ENCODE measurements at places on chromosomes 13 and 19.

- no peak for DNase-seq
These were observed 38.3 kb upstream of the HMGB1 start for GRCh38 chr13:30504081-30504480.

DNA sequence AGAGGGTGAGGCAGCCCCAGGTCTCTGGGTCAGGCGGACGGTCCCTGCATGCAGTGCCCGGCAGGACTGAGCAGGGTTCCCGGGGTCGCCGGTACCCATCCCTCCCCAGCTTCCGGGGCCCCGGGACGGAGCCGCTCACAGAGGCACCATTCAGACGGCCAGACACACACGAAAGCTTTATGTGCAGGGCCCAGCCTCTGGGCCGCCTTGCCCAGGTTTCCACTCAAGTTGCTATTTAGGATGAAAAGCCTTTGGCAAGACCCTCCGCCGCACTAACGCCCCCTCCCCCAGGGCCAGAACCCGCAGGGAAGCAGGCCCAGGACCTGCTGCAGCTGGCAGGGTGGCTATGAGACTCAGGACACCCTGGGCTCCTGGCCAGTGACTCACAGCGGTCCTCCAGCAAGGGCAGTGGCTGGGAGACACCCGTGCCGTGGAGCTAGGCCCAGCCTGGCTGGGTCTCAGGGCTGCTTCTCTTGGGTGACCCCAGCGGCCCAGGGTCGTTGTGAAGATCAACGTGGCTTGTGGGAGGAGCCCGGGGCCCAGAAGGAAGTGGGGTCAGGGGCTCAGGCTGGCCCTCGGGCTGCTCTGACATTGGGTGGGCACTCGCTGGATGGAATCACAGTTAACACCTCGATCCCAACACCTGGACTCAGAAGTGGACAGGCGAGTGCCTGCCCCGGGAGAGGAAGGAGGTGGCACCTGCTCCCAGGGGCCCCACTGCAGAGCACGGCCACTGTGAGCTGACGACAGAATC, 4.8 kb downstream of the C19orf25 start:
- DNase-seq: peak; percentile 71

DNA sequence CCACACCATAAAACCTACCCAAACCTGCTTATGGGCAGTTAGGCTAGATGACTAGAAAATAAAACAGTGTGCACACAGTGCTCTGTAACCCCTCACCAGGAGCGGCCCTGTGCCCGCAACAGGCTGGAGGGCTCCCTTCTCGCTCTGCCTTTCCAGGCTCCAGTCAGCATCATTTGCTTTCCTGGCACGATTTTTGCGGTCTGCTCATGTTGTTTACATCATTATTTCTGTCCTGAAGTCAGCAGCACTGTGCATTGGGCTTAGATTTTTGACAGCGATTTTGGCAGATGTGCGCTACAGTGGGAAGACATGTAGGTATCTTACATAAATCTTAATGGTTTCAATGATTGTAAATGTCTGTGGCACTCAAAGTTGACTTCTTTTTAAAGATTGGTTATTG, 344.0 kb downstream of the MTUS2 start:
- DNase-seq: no peak

- no peak for DNase-seq
These were observed 5.4 kb upstream of the TRIM28 start for GRCh38 chr19:58538257-58539168.

DNA sequence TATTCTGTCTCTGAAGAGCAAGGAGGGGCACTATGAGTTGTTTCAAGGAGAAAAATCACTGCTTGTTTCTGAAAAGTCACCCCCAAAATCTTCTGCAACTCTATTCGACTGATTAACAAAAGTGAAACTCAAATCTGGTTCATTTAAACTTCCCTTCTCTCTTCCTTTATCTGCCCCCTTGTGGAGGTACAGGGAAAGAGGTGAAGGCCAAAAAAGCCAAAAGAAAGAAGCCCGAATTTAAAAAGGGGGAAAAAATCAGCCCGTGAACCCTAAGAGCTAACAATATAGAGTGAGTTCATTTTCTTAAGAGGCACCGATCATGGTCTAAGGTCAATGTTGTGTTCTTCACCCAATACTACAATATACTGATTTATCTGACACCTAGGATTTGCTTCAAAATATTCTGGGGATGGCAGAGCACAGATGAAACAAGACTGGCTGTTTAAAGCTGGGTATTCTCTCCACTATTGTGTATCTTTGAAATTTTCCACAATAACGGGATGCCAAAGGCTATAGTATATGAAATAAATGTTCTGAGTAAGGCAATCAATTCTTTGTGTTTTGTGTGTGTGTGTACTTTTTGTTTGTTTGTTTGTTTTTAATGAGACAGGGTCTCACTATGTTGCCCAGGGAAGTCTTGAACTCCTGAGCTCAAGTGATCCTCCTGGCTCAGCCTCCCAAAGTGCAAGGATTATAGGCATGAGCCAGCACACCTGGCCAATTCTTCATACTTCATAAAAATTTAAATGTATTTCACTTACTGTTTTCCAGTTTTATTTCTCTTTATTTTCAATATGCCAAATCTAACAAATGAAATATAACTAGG, 55.0 kb upstream of the EEF1AKMT1 start:
- peak; percentile 30 for DNase-seq

DNA sequence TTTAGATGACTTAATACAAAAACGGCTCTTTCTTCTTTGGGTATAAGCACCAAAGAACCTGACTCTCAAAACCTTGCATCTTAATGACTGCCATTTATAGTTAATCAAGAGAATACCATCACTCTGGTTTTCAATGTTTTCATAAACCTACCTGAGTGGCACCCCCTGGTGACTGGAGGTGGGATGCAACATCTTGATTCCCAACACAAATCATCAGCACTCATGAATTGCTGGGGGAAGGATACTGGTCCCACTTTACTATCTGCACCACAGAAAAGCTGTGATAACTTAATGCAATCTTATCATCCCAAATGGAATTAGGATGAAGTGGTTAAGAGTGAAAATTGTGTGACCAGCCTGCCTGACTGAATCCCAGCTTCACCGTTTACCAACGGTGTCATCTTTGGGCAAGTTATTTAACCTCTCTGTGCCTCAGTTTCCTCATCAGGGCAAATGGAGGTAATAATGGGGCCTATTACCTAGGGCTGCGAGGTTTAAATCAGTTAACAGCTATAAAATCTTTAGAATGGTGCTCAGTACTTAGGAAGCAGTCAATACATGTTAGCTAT, 366.4 kb downstream of the KLF12 start:
- DNase-seq: no peak

- DNase-seq: no peak
These were observed 721.6 kb upstream of the ARGLU1 start for GRCh38 chr13:107289540-107289939.

DNA sequence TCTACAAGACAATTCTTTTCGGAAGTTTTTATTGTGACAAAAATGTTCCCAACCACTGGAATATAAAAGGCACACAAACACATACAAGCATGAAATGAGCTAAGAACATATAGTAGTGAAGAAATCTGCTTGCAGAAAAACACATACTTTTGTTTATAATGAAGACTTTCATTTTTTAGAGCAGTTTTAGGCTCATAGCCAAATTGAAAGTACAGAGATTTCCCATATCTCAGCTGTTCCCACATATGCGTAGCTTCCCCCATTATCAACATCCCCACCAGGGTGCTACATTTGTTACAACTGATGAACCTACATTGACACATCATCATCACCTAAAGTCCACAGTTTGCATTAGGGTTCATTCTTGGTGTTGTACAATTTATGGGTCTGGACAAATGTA, 249.4 kb downstream of the KCTD12 start:
- DNase-seq: no peak

DNA sequence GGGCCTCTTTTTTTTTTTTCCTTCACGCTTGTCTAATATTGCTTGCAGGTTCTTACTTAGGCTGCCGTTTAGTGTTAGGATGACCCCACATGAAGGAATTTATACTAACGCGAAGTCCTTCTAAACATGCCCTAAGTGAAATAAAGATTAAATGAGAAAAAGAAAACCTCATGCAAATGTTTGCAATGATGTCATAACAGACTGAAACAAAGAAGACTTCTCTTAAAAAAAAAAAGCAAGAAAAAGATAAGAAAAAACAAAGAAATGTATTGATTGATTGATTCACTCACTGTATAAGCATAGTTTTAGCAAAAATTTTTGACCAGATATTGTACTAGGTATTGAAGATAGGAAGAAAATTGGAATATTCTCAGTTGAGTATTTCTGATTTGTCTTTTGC, 418.2 kb downstream of the IRS2 start:
- no peak for DNase-seq

GRCh38 chr19:39542206-39542605, 2.2 kb upstream of the EID2 start:
- DNase-seq: no peak

DNA sequence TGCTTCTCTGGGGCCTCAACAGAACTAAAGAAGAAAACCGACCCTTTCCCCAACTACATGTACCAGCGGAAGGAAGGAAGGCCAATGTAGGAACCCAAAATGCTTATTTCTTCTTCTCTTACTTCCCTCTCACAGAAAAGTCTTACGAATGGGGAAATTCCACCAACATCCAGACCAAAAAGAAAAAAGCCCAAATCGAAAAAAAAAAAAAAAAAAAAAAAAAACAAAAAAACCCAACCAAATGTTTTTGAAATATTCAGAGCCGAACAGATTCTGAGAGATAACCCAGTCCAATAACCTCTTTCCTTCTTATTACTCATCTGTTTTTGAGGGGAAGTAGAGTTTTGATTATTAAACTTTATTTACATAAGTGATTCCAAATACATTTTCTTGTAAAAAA, 3.9 kb downstream of the PPM1N start:
- DNase-seq: no peak

DNA sequence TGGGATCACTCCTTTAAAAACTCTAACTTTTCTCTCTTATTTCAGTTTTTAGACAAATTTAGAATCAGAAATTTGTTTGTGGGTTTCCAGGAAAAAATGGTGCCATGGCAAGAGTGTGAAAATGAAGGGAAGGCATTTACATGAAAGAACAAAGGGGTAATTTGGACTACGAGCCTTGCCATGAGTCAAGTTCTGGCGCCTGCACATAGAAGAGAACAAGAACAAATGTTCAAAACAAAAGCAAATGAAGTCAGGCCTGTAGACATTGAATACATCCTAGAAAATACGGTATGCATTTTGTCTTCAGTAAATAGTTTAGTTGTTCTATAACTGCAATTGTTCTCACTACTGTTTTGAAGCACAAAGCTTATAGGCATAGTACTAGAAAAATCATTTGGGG, 1390.5 kb downstream of the EFNB2 start:
- no peak for DNase-seq

DNA sequence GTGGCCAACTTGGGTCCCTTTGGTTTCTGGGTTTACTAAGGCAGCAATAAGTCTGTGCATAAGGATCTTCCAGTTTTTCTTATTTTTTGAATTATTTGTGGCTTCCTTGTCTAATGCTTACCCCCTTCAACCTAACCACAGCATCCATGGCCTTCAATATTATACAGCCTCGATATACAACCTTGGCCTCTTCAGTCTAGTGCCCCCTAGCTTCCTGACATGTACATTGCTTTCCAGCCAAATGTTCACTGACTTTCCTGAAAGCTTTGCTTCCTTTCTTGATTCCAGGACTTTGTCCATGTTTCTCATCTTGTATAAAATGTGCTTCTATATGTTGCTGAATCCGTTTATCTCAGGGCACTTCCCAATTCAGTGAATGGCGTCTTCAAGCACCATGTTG, 310.1 kb downstream of the OLFM4 start:
- no peak for DNase-seq

DNA sequence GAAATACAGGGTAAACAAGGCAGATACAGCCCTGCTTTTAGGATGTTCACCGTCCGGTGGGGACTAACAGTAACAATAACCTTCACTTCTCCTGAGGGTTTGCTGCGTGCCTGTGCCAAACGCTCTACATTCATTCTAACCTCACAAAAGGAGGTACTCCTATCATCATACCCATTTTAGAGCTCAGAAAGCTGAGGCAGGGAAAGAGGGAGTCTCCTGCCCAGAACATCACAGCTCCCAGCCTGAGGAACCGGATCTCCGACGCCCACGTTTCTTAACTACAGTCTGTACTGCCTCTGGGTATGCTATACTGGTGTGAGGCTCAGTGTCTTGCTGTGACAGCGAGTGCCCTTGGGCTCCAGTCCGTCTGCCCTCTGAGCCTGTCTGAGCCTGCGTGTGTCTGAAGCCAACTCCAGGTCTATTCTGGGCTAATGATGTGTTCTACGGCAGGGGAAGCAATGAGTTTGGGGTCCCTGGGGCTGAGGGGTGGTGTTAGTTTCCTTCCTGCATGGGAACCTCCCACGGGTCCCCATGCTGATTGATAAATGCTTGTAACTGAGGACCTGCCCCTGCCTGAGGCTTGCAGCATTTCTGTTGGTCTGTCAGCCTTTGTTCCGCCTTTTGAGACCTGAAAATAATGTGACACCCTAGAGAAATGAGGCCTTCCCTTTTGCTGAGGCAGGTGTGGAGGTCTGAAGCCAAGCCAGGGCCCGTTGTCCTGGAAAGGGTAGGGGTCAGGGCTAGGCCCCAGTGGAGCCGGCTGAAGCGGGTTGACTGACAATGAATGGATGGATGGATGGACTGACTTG, 4.9 kb downstream of the LIPE start:
- peak; percentile 79 for DNase-seq

DNA sequence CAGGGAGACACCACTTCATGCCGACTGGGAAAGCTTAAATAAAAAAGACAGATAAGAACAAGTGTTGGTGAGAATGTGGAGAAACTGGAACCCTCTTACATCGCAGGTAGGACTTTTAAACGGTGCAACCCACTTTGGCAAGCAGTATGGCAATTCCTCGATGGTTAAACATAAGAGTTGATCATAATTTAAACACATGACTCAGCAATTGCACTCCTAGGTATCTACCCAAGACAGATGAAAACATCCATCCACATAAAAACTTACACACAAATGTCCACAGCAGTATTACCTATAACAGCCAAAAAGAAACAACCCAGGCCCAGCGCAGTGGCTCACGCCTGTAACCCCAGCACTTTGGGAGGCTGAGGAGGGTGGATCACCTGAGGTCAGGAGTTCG, 21.9 kb downstream of the FLT1 start:
- no peak for DNase-seq

- DNase-seq: no peak
These were observed 117.8 kb upstream of the IRS2 start for GRCh38 chr13:109904218-109904617.

GRCh38 chr13:30375265-30375835, 46.9 kb upstream of the UBE2L5 start:
- no peak for DNase-seq

DNA sequence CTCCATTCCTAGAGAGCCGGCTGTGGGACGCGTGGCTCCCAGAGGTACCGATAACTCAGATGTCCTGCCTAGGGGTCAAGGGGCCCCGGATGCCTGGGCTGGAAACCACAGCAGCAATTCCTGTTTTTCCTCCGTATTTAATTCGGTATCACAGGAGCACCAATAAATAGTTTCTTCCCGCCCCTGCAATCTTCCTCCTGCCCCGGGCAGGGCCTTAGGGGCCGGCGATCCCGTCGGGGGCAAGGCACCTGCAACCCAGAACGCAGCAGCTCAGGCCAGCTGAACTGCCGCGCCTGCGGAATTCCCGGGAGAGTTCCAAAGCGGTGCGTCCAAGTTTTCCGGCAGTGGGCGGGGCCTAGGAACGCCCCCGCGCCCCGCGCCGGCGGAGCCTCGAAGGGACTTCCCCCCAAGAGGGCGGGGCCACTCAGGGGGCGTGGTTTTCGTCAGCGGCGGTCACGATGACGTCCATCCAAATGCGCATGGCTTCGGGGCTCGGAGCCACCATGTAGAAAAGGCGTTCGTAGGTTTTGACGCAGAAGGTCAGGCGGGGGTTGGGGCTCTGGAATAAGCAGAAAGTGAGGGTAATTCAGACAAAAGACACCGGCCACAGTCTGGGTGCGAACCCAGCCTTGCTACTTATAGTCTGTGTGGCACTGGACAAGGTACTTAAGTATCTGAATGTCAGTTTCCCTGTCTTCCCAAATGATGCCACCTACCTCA, 9.7 kb upstream of the LYPD3 start:
- peak; percentile 96 for DNase-seq
